ENCODE measurements at places on chromosomes 6 and 20.

DNA sequence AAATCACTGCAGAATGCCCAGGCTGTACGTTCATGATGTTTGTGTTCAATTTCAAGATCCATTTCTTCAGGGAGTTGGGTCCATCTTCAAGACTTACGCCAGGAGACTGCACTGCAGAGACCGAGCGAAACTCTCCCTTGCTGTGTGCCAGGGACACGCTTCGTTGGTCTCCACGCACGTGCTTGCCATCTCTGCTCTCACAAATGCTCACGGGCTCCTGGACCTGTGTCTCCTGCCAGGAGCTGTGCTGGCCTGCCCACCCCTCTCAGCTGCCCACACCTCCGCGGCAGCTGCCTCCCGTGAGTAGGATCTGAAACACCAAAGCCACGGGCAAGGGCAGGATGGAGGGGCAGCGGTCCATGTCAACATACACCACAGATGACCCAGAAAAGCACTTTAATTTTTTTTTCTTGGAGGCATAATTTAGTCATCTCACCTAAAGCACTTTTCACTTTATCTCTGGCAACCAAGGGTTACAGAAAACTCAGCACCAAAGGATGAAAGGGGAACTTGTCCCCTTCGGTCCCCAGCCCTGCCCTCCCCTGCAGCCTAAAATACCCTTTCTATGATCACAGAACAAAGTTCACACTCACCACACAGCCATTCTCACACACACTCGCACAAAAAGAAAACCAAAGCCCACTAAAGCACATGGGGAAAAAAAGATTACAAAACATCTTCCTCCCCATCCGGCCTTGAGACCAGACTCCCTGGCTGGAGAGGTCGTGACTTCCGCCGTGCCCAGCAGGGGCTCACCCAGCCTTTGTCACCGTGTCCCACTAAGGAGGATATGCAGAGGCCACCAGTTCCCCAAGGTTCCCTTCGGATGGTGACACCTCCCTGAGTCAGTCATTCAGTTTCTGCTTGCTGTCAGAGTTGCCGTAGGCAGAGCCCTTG is 137.9 kb downstream of the AGPAT4 start:
- no peak for DNase-seq

DNA sequence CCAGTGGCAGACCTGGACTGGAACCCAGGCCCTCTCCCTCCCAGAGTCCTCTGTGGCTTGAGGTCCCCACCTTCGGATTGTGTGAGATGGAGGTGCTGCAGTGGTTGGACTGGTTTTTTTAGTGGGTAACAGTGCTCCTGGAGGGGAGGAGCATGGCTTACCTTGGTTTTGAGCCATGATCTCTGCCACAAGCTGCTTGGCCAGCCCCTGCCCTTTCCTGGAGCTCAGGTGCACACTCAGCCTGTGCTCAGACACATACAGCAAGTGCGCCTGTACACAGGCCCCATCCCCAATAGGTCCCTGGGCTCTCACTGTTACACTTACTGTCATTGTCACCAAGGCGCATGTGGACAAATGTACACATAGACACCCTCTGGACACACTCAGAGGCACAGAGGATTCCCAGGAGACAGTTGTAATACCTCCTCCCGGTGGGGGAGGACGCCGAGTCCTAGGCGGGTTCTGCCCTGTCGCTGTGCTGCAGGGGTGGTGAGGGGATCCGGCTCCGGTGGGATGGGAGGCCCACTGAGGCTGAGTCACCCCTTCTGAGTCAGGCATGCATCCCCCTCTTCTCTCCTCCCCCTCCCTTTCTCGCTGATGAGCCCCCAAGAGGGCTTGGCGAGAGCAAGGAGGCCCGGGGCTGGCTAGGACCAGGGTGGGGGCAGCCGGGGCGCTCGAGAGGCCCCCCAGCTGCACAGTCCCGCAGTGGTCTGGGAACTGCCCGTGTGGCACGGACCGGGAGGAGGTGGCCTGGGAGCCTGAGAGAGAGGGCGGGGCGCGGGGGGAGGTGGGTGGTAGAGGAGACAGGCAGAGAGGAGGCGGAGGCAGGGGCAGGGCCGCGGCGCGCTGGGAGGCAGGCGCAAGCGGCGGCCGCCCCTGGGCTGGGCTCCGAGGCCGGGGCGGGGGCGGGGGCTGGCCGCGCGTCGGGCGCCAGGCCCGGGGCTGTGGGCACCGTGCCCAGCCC is 522 bp upstream of the EPB41L1 start:
- peak; percentile 63 for DNase-seq

GRCh38 chr20:32702706-32703425 is 29.1 kb upstream of the C20orf203 start:
- no peak for DNase-seq

DNA sequence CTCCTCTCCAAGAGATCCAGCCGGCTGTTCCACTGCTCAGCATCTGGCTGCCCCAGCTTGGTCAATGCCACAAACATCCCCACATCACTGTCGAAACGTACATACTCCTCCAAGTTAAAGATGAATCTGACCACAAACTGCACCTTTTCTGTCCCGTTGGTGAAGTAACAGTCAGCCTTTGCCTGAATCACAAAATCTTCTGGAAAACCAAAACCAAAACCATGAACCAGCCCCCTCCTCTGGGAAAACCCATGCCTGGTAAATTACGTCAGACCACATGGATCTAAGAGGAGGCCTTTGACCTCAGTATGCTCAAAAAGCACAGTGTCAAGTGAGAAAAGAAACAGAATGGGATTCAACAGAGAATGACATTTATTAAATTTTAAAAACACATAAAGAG is 1.7 kb downstream of the HLA-DOB start:
- DNase-seq, result no peak

DNA sequence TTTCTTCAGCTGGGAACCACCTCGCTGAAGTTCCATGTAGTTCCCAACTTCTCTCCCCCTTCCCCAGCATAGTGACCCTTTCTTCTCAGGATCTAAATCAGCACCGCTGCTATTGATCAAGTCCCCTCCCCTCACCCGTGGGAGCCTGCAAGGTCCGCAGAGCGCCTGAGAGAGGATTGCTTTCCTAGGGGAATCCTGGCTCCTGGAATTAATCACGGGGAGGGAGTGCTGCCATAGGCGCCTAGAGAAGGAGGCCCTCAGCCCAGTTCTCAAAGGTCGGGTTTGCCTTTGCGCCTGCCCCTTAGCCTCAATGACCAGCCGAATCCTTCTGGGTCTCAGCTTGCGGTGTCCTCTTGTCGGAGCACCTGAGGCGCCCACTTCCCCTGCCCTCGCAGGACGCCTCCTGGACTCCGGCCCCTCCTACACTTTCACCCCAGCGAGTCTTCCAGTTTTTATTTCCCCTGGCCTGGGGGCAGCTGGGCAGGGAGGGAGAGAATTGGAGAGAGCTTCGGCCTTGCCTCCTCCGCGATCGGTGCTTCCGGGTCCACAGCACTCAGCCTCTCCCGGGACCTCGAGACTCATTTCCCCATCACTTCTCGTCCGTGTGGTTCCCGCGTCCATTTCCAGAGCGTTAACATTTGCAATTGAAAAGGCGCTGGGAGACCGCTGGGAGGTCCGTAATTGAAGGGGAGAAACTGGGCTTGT is 3.1 kb upstream of the NKX2-2 start:
- peak; percentile 28 for DNase-seq

DNA sequence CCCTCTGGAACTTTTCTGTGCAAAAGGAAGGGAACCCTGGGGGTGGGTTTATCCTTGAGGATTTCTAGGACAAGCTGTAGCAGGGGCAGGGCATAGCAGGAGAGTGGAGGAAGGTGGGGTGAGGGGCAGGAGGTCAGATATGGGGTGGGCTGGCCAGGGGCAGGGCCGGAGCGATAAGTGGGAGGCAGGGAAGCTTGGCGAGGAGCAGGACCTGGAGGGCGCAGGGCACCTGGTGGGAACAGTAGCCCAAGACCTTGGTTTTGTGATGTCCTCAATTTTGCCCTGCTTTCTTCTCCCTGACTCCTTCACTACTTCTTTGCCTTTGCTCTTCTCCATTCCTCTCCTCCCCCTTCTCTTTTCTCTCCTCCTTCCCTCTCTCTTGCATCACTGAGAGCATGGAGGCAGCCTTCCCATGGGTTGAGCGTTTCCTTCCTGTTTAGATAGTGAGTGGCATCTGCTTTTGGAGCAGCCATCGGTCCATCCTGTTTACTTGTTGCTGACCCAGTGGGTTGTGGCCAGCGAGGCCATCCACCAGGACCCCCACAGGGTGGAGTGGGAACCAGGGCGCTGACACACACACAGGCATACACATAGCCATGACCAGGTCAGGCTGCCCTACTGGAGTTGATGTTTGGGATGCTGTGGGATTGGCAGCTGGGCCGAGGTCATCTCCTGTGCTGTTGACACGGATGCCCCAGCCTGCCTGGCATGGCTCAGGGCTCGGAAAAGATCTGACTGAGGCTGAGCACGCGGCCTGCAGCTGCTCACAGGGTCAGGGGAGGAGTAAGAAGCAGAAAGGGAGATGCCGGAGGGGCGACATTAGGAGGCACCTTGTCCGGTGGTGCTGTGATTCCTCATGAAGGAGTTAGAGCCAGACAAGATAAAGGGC is 121.0 kb upstream of the RNF24 start:
- no peak for DNase-seq

- DNase-seq, result no peak
These were observed 183.1 kb upstream of the MARCKS start for GRCh38 chr6:113674075-113674474.

GRCh38 chr6:159858259-159858658 is 32.5 kb upstream of the MAS1 start:
- DNase-seq, result no peak

All from spinal cord (tissue), 10 donors.